ENCODE measurements at places on chromosomes 3 and 15. TPM values are rescaled to one million over a fixed set of nuclear protein-coding genes. Genes with fewer than 3 reads are reported as not detected.

TM4SF18 gene
- polyA plus RNA-seq, result not detected

GPR87 gene
- polyA plus RNA-seq, result 0.05 TPM

UCN2 gene
- polyA plus RNA-seq, result 0.27 TPM

CPNE9 gene
- polyA plus RNA-seq, result not detected

CLK3 gene
- 39.9 TPM for polyA plus RNA-seq

SLC12A1 gene
- polyA plus RNA-seq, result not detected

OR5K2 gene
- polyA plus RNA-seq, result not detected

CADPS gene
- polyA plus RNA-seq, result 21.7 TPM

IGDCC3 gene
- not detected for polyA plus RNA-seq

Data from fibroblast of lung (primary cell).